ENCODE measurements at places on chromosomes 12 and 14.
A peak's percentile ranks its signal among the peaks of the same experiment; 100 is the strongest.

DNA sequence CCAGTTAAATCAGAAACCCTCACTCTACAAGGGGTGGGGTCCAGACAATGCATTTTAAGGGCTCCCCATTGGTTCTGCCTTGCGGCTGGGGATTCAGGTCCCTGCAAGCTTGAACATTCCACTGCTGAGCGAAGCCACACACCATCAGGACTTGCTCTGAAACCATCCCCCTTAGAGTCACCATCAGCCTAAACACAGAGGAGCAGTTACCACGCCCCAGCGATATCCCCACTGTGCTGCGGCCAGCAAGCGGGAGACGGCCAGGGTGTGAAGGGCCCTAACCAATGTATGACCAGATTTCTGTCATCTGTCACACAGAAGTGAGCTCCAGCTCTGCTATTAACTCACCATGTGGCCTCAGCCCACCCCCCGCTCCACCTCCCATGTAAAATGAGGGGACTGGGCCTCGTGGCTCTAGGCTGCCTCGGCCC lies 29.7 kb downstream of the CCDC88C start:
- DNase-seq = no peak

GRCh38 chr12:67594888-67595287 lies 53.7 kb upstream of the DYRK2 start:
- no peak for DNase-seq

DNA sequence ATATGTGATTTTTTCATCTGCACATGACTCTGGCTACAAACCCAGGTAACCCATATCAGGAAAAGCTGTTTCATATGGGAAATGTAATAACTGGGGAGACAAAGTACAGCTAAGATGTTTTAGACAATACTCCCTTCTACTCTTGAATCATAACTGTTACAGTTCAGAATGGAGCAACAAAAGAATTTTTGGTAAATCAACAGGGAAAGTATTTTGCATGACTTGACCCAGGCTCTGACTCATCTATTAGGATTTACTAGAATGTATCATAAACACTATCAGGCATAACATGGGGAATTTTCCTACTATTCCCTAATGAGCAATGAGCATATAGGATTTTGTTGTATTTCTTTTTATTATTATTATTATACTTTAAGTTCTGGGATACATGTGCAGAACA lies 553.0 kb downstream of the SLC16A7 start:
- DNase-seq = no peak

DNA sequence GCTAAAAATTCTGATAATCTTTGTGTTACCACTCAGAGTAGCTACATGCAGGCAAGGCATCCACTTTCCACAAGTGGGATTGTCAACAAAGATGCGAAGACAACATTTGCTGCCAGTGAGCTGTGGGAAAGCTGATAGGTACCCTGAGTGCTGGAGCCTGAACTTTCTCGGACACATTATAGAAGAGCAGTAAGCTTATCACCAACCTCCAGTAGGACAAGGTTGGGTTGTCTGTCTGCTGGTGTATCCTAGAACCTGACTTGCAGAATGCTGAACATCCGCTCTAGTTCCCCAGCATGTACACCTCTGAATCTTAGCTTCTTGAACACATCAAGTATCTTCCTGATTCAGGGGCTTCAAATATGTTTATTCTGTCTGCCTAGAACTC lies 103.8 kb upstream of the PPM1H start:
- no peak for DNase-seq

DNA sequence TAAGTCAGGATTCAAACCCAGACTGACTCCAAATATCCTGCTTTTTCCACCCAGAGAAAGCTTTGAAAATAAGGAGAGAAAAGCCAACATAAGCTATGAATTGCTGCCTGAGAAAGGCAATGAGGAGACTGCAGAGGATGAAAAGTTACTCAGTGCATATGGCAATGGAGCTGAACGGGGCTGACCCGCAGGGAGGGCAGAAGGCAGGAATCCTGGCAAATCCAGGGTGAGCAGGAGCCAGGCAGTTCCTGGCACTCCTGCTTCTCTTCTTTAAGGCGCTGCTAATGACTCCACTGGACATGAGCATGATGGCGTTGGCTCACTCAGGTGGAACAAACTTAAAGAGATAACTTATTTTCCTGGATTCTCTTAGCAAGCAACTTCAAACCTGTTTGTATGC lies 95.2 kb upstream of the TMCC3 start:
- no peak for DNase-seq

DNA sequence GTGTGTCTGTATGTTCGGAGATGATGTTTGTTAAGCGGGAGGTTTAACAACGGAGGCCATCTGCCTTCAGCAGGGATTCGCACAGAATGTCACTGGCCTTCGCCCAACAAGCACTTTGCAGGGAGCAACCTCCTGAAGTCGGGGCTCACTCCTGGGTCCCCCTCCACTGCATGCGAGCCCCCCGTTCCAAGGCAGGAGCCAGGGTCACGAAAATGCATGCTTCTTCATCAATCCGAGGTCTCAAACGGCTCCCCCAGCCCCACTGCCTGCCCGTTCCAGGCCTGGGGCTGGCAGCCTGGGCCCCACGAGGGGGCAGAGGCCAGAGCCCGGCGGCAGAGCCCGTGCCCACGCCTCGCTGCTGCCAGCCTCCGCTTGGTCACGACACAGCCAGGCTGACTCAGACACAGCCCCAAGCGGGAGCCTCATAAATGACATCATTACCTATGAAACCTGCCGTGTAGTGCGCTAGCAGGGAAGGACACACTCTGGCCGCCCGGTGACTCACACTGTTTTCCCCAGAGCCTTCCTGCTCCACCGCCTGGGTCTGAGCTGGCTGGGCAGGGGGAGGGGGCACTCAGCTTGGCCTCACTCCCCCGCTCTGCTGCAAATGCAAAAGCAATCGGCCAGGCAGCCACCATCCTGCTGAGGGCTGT lies 169.5 kb upstream of the RTL1 start:
- no peak for DNase-seq

DNA sequence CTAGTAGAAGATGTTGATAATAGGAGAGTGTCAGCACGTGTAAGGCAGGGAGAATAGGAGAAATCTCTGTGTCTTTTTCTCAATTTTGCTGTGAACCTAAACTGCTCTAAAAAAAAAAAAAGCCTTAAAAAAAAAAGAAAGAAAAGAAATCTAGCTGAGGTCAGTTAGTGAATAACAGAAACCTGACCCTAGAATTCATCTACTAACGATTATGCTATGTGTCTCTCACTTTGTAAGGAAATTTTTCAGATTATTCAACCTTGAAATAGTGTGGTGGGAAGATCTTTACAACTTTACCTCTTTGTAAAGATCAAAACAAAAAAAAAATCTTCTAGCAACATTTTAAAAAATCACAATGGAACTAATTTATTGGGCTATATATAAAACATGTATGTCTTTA lies 995.7 kb downstream of the GALC start:
- DNase-seq = no peak

- no peak for DNase-seq
Measured at GRCh38 chr12:22615963-22616501, 8.9 kb upstream of the ETNK1 start.

GRCh38 chr12:124609041-124609989 lies 41.9 kb upstream of the NCOR2 start:
- DNase-seq = peak; percentile 67

DNA sequence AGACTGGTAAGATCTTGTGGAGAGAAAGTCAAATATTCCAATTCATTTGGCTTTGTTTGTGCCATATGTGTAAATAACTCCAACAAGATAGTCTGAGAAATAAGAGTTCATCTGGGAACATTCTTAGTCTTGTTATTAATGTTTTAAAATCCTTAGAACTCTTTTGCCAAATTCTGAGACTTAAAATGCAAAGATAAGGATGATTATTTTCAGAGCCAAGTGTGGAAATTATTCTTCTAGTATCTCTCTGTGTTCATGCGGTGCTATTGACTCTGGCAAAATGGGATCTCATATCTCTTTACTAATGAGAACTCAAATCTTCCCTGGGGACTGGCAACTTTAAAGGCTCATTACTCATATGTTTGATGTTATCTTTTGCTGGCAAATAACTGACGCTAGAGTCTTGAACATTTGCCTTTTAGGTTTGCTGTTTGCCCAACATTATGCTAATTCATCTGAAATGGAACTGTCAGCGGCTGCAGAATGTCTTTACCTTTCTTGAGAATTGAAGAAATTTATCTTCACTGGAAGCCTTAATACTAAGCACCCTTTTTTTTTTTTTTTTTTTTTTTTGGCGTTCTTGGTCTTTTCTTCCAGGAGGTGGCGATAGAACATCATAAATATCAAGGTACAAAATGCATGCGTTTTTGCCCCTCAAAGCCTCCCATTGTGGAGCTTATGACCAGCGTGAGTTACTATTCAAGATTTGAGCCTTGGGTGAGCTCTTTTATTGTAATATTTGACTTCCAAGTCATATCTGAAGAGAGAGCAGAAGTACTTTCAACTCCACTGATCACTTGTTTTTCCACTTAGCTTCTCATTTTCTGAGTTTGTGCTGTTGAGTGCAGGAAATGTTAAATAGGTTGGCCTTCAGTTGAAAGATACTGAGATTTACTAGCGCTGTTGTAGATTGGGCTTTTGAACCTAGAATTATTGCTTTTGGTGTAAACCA lies 86.5 kb downstream of the CAND1 start:
- DNase-seq = no peak

- no peak for DNase-seq
Measured at GRCh38 chr12:107955966-107956643, 173.0 kb upstream of the WSCD2 start.

DNA sequence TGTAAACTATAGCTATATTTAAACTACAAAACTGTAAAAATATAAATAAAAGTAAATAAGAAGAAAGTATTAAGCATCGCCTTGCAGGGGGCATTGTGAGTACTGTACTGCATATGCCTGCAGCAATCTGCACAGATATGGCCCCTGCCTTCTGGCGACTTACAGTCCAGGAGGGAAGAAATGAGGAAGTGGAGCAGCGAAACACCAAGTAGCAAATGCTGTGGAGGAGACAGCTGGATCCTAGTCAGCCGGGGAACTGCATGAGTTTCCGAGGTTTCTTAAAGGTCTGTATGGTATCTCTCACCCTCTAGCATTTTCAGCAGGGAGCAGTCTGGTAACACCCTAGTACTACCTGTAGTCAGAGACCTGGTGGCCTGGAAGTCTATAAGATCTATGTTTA lies 256.9 kb downstream of the CACNA1C start:
- no peak for DNase-seq

- no peak for DNase-seq
Measured at GRCh38 chr12:59240048-59240447, 319.7 kb upstream of the LRIG3 start.

- no peak for DNase-seq
Measured at GRCh38 chr14:79510659-79511058, 700.6 kb downstream of the DIO2 start.

- DNase-seq = no peak
Measured at GRCh38 chr14:106820119-106820518, 1293.7 kb downstream of the TMEM121 start.

- DNase-seq = no peak
Measured at GRCh38 chr12:1083151-1083888, 92.3 kb downstream of the ERC1 start.

- DNase-seq = no peak
Measured at GRCh38 chr12:117507548-117507947, 146.1 kb upstream of the NOS1 start.

GRCh38 chr12:111556676-111557075 lies 42.4 kb downstream of the ATXN2 start:
- no peak for DNase-seq

GRCh38 chr12:80381121-80381520 lies 62.9 kb upstream of the PTPRQ start:
- DNase-seq = no peak

GRCh38 chr12:108572166-108572790 lies 9.9 kb downstream of the ISCU start:
- DNase-seq = no peak

DNA sequence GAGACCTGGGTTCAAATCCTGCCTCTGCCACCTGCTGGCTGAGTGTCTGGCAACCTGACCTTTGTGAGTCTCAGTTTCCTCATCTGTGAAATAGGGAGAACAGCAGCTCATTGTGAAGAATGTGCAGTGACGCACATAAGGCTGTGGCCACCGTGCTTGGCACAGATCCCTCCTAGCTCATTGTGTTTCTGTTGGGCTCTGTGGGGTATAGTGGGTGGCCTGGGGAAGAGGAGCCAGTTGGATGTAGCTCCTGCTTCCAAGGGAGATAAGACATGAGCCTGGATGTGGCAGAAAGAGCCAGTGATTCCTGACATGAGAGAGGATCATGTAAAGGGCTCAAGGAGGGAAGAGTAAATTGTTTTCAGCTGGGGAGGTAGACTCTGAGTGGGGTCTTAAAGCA lies 120.0 kb downstream of the ESRRB start:
- no peak for DNase-seq

- DNase-seq = no peak
Measured at GRCh38 chr12:54040148-54040494, 7.3 kb downstream of the HOXC5 start.

GRCh38 chr12:59182191-59182590 lies 261.9 kb upstream of the LRIG3 start:
- DNase-seq = no peak

GRCh38 chr12:6277982-6278438 lies 32.5 kb upstream of the PLEKHG6 start:
- DNase-seq = peak; percentile 15

DNA sequence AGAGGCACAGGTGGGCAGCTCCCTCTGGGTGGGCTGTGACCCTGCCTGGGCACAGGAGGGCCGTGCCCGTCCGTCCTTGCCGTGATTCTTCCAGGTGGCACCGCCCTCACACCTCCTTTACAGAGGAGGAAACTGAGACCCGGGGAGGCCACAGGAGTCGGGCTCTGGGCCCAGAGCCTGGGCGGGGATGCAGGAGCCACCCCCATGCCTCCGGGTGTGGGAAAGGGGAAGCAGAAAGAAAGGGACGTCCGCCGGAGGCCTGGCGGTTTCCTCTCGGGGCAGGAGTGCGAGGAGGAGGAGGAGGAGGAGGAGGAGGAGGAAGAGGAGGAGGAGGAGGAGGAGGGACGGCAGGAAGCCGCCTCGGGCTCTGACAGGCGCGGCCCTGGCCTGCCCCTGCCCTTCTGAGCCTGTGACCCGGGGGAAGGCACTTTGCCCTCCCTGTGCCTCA lies 23.0 kb downstream of the SH2B3 start:
- no peak for DNase-seq

DNA sequence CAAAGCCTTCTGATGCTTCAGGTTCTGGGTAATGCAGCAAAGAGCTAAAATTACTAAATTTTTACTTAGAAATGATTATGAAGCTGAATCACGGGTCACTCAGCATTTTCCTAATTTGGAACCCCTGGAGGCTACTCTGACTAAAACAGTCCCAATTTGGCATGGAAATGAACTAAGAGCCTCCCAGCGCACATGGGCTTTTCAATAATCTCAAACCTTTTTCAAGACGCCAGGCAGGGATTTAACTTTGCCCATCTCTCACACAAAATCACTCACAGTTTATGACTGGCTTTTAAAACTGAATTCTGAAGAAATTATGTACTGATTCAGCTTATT lies 68.3 kb downstream of the LLPH start:
- no peak for DNase-seq

Measured in stimulated activated CD8-positive, alpha-beta memory T cell treated with anti-CD3 and anti-CD28 coated beads, Interleukin-7, amount 100 ng/mL, for 4 hours (primary cell).